A549 (cell line): ENCODE measurements at places on chromosomes 2 and 18.

DNA sequence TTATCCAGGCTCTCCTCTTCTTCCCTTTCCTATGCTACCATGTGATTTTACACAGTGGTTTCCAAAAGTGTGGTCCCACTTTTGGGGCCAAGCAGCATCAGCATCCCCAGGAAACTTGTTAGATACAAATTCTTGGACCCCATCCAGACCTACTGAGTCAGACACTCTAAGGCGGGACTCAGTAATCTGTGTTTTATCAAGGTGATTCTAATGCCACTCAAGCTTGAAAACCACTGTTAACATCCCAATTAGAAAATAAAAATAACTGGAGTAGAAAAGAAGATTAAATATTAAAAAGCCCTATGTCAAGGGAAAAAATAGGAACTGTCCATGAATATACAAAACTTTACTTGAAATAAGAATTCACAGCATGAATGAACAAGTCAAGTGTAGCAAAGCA is 10.8 kb downstream of the DSG2 start:
- no peak for DNase-seq

- DNase-seq = no peak
These were observed 541.7 kb downstream of the ERBB4 start for GRCh38 chr2:211996857-211997256.

GRCh38 chr2:236731767-236732580 is 162.3 kb downstream of the ACKR3 start:
- peak; percentile 10 for DNase-seq

DNA sequence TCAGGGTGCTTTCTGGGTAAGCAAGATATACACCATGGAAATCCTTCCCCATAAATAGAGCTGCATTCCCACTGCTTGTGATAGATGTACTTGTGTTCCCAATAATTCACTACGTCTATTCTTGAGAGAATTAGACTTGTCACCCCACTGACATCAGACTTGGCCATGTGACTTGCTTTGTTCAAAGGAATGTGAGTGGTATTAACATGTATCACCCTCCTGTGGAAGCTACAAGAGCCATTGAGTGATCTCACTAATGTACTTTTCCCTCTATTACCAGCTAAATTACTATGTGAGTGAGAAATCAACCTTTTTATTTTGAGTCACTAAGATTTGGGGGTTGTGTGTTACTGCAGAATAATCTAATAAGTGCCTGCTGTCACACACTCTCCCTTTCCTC is 176.0 kb downstream of the CCDC178 start:
- no peak for DNase-seq

GRCh38 chr2:37274359-37274965 is 43.0 kb downstream of the NDUFAF7 start:
- no peak for DNase-seq

- peak; percentile 91 for DNase-seq
These were observed 38.7 kb downstream of the MCFD2 start for GRCh38 chr2:46876741-46877384.
